Left kidney (tissue), 8 donors: ENCODE measurements at places on chromosomes 5 and 9.

DNA sequence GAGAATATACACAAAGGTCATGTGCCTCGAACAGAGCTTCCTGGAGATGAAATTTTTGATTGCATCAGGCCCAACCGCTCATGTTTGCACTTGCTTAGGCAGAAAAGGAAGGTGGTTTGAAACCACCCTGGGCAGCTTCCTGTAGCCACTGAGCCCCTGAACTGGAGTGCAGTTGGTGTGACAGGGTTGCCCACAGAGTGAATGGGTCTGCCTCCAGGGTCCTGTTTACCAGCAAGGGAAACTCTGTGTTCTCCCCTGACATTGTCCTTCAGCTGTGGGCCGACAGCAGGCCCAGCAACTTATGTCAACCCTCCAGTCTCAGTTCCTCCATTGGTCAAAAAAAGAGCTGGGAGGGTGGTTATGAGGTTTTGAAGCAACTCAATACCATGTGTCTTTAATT is 289.6 kb downstream of the KIF4B start:
- DNase-seq, result no peak

DNA sequence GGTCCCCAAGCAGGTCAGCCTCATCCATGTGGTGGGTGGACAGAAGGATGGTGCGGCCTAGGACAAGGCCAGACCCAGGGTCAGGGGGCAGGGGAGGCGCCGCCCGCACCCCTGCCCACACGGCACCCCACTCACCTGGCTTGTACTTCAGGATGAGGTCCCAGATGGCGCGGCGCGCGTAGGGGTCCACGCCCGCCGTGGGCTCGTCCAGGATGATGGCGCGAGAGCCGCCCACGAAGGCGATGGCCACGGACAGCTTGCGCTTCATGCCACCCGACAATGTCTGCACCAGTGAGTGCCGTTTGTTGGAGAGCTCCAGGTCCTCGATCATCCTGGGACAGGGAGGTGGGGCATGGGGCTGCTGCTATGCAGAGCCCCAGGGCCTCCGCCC is 12.5 kb downstream of the ABCA2 start:
- no peak for DNase-seq

GRCh38 chr5:130164966-130165365 is 260.7 kb downstream of the CHSY3 start:
- DNase-seq, result no peak

DNA sequence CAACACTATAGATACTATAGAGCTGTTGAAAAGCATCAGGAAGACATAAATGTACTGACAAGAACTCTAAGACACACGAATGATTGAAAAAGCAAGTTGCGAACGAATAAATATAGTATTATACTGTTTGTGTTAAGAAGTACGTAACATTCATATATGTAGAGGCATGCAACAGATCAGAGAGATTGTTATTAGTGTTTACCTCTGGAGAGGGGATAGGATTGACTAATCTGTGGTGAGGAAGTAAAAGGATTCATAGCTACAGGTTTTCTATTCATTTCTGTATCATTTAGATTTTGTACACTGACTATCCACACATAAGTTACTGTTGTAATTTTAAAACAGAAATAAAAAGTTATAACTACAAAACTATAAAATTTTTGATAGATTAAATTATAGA is 147.6 kb upstream of the SV2C start:
- no peak for DNase-seq

- DNase-seq, result no peak
Measured at GRCh38 chr5:158898185-158899177, 201.2 kb downstream of the EBF1 start.

DNA sequence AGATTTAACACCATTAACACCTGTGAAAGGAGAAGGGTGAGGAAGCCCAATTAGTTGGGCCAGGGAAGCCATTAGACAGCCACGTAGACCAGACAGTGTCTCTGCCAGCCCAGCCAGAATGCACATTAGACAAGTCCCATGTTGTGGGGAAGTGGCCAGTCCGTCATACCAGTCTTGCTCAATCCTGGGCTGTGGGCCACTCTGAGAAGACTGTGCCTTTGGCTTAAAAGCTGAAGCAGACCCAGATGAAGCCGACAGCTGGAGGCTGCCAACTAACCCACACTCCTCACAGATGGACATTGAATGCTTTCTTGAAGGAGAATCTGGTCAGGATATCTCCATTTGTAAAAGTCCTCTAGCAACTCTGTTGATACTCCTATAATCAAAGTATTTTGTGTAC is 128.5 kb downstream of the CHSY3 start:
- no peak for DNase-seq

GRCh38 chr9:107387409-107387808 is 102.2 kb downstream of the KLF4 start:
- no peak for DNase-seq

- no peak for DNase-seq
Measured at GRCh38 chr9:36929350-36929675, 104.8 kb downstream of the PAX5 start.

- no peak for DNase-seq
Measured at GRCh38 chr5:141186897-141187512, at the start of gene PCDHB9. TSS of gene PCDHB9 (plus strand) at chr5:141187161. CDS start at chr5:141187319, 158 bp downstream.
